Renal cortex interstitium (tissue), 15 donors: ENCODE measurements at places on chromosomes 12 and 14.

GRCh38 chr14:32077081-32078022 is at the start of gene ARHGAP5:
TSS of gene ARHGAP5 (plus strand) at chr14:32077304. CDS start at chr14:32090670, 13,366 bp downstream.
- peak; percentile 55 for DNase-seq

DNA sequence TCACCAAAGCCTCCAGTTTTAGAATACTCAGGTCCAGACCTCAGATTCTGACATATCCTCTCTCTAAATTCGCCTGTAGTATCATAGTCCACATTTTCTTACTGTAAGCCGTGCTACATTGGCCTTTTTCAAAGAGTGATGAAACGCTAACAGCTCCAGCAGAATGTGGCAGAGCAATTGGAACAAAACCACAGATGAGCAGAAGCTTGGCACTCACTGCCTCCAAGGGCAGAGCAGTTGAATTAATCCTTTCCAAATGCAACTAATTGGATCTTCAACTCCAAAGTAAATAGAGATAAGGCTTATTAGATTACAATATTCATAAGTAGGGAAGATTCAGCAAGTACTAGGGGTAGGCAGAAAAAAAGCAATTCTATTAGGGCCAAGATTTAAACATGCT is 128.3 kb downstream of the SLC35F4 start:
- DNase-seq, result no peak

DNA sequence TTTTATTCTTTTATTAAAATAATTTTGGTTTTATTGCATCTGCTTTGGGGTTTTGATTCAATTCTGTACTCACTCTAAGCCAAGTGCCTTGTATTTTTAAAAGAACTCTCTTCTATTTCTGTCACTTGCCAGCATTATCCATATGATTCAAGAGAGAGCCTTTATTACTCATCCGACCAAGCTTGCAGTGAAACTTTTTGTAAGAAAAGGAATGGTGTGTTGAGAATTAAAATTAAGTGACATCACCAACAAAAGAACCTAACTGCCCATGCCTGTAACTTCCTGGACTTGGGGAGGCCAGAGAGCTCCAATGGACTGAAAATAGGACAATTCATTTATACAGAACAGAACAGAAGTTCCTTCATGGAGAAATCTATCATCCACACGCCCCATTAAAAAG is 52.1 kb downstream of the GALNT4 start:
- DNase-seq, result no peak

DNA sequence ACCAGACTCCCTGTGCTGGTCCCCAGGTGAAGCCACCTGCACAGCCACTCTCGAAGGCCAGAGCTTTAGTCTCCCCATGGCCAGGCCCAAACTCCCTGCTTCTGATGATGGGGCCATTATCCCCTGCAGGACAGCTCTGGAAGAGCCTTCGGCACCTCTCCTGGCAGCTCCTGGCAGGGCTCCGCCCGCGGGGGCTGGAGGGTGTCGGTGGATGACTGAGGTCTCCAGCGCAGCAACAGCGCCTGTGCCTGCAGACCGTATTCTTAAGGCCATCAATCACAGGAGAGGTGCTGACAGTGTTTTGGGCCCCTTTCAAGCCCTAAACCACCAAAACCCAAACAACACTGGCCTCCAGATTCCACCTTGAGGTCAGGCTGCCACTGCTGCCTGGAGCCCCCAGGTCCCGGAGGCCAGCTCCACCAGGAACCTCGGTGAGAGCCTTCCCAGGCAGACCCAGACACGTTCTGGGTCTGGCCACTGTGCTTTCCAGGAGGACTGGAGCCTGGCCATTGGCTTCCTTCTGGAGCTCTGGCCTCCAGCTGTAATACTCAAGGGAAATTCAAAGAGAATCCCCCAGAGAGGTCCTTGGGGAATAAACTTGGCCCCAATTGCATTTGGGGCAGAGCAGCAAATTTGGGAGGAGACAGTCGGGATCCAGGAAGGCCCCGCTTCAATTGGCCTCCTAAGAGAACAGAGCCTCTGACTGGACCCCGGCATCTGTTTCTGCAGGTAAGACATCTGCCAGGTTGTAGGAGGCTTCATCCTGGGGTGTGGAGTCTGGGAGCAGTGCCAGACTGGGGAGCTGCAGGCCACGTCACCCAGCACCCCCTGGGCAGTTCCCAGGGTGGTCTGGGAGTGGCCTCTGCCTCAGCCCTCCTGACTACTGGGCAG is 210.6 kb upstream of the RTL1 start:
- DNase-seq, result no peak

- DNase-seq, result no peak
Observed at GRCh38 chr12:18810537-18811253, 72.8 kb downstream of the CAPZA3 start.

- DNase-seq, result peak; percentile 78
Observed at GRCh38 chr14:50961605-50962221, 17.4 kb upstream of the PYGL start.

DNA sequence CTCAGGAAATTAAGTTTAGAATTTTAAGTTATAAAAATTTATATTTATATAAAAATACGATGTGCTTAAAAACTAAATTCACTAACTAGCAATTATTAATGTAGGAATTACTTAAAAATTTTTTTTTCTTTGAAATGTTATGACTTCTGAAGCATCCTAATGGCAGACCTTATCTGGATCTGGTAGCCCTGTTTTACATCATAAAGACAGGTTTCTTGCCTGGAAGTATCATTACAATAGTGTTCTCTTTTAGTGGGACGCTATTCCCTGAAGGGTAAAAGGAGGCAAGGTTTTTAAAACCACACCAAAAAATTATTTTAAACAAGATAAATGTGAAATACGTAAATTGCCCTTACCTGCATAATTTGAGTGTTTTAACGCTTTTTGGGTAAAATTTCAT is 2.1 kb downstream of the WDR20 start:
- no peak for DNase-seq

DNA sequence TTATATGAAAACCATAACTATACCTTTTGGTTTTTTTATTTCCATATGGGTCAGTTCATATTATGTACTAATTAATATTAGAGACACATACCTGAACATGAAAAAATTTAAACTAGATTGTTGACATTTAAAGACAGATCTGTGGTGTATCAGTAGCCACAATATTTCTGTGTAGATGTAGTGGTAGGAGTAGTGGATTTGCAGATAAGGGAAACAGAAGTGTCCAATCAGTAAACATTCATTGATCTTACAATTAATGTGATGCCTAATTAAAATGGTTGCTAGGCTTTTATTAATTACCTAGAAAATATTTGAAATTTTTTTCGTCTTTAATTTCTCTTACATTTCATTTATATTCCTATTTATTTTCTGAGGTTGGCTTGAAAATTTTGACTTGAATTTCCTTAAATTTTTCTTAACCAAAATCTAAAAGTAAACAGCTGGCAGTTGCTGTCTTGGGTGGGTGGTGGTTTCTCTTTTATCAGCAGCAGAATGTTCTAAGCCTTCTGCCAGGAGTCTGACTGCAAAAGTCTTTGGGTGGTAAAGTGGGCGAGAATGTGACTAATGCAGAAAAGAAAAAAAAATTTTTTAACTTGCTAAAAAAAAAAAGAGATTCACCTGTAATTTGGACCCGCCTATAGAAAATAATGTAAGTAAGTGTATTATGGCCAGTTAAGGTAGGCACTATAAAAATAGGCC is 2.4 kb downstream of the FGFR1OP2 start:
- DNase-seq, result no peak

GRCh38 chr14:44783901-44784300 is 177.8 kb downstream of the KLHL28 start:
- DNase-seq, result no peak

- no peak for DNase-seq
Observed at GRCh38 chr14:24368562-24369252, 723 bp downstream of the NFATC4 start.

GRCh38 chr14:45252366-45253069 is 484 bp downstream of the MIS18BP1 start:
- peak; percentile 43 for DNase-seq

DNA sequence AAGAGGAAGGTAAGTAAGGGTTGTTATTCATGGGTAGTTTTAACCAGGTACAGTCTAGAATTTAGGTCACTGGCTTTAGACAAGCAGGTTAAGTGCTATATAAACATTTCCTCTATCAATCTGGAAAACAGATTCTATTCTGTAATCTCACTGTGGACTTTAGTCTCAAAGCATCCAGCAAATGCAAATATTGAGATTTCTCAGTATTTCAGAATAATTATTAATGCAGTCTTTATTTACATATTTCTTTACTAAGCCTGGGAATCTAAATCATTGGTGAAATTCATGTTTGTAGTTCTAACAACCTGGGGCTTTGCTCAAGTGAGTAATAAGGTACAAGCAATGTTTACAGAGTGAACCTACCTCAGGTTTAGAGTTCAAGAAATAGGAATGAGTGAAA is 61.9 kb downstream of the SLC41A2 start:
- no peak for DNase-seq

DNA sequence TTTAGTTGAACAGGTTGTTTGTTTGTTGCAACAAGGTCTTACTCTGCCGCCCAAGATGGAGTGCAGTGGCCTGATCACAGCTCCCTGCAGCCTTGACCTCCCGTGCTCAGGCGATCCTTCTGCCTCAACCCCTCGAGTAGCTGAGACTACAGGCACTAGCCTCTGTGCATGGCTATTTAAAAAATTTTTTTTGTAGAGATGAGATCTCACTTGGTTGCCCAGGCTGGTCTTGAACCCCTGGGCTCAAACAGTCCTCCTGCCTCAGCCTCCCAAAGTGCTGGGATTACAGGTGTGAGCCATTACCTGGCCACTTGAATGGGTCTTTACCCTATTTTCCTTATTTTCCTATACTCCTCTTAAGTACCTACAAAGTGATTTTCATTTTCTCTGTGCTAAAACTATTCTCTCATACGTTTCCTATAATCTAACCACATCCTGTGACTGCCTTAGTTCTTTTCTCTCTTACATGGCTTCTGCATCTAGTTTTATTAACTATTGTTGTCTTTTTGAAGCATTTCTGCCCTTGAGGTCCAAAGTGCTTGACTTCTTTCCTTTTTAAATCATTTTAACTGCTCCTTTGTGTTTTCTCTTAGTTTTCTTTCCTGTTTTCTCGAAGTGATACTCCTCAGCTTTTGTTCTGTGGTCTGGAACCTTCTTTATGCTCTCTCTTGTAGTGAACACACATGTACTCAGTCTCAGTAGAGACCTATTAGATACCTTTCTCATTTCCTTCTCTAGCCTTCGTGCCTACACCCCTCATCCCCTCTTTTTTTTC is 14.1 kb downstream of the GPX2 start:
- no peak for DNase-seq

- DNase-seq, result no peak
Observed at GRCh38 chr14:71659159-71659558, 273.1 kb upstream of the RGS6 start.

GRCh38 chr14:85542623-85543022 is 12.7 kb downstream of the FLRT2 start:
- no peak for DNase-seq

DNA sequence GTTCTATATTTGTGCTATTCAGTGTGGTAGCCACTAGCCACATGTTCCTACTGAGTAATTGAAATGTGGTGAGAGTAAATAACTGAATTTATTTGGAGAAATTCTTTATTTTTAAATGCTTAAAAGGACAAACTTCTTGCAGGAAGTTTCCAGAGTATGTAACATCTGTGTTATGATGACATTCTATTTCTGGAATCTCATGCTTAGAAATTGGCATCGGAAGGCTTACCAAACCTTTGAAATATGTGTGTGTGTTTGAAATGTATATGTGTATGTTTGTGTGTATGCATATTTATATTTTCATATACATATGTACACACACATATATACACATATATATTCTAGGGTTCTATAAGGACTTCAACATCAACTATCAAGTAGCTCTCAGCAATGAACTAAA is 12.4 kb upstream of the WSCD2 start:
- DNase-seq, result no peak

GRCh38 chr12:109758426-109759420 is 45.1 kb downstream of the FAM222A start:
- DNase-seq, result no peak

- DNase-seq, result no peak
Observed at GRCh38 chr14:45194964-45195363, 58.0 kb downstream of the MIS18BP1 start.

- DNase-seq, result no peak
Observed at GRCh38 chr12:84624601-84625000, 288.0 kb downstream of the SLC6A15 start.
